Esophagus squamous epithelium (tissue), 5 donors: ENCODE measurements at places on chromosomes 5 and 9.

GRCh38 chr9:73166468-73166867 is 14.8 kb downstream of the ANXA1 start:
- DNase-seq, result no peak

DNA sequence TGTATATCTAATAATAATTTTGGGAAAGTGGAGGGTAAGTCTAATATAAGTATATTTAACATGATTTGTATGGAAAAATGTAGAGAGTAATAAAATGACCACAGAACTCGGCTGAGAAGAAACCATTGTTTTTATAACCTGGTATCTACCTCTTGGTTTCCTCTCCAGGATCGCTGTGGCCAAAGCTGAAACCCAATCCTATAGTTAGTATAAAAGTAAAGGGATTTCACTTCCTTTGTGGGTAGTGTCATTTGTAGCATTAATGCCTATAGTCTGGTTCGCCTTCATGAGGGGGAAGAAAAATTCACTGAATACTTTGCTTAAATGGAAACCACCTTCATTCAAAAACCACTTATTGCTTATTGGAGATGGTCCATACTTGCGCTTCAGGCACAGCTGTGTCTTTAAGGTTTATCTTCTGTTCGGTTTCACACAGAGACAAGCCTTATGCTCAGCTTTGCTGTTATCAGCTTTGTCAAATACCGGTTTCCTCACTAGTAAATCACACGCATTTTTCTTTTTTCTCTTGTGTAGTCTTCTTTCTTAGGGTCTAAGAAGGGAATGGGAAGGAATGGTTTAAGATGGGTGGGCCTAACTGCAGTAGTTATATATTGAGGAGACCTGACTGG is 12.1 kb downstream of the PIK3R1 start:
- no peak for DNase-seq

DNA sequence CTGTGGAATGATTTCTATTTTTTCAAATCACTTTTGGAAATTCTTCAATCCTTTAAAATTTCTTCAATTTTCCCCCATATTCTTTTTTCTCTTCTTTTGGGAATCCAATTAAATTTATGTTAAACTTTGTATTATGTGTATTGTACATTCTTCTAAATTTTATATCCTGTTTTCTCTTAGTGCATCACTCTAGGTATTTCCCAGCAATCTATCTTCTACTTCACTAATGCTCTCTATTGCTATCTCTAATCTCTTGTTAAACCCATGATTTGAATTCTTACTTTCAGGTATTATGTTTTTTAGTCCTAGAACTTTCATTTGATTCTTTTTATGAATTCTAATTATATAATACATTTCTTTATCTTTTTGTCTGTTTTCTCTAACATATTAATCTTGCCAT is 23.4 kb upstream of the SLC24A2 start:
- DNase-seq, result no peak

DNA sequence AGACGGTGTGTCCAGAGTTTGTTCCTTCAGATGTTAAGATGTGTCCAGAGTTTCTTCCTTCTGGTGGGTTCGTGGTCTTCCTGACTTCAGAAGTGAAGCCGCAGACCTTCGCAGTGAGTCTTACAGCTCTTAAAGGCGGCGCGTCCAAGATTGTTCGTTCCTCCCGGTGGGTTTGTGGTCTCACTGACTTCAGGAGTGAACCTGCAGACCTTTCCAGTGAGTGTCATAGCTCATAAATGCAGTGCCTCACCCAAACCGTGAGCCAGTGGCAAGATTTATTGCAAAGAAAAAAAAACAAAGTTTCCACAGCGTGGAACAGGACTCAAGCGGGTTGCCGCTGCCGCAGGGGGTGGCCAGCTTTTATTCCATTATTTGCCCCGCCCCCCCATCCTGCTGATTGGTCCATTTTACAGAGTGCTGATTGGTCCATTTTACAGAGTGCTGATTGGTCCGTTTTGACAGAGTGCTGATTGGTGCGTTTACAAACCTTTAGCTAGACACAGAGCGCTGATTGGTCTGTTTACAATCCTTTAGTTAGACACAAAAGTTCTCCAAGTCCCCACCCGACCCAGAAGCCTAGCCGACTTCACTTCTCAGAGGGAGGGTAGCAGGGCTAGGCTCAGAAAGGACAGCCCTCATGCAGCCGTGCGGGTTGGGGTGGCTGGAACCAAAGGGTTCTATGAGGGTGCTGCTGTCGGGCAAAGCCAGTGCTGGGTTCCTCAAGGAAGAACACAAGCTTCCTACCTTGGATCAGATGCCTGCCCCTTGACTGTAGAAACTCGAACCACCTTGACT is 9.1 kb upstream of the RNF130 start:
- no peak for DNase-seq

DNA sequence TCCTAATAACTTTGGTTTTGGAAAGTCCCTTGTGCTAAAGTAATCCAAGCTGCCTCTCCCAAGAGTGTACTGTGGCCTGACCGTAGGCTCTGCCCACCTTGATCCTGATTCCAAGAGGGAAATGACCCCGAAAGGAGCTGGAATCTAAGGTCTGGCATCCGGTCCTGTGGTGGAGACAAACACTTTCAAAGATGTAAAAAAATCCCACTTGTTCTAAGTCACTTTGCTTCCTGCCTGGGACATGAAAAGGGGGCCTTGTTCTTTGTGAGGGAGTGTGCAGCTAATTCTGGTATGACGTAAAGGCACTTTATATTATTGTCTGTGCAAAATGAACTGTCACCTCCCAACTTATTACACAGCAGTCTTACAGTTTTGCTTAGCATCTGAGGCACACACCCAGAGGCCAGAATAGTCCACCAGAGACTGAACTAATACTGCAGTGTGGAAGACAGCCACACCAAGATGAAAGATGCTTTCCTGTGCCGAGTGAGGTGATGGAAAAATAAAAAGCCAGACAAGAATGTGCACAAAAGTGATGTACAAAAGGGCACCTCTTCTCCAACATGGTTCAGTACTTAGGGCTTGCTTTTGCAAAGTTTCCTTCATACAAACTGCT is 128.7 kb downstream of the SLC12A2 start:
- DNase-seq, result no peak

- no peak for DNase-seq
These were observed 595.6 kb downstream of the RAB3C start for GRCh38 chr5:59178482-59178881.

DNA sequence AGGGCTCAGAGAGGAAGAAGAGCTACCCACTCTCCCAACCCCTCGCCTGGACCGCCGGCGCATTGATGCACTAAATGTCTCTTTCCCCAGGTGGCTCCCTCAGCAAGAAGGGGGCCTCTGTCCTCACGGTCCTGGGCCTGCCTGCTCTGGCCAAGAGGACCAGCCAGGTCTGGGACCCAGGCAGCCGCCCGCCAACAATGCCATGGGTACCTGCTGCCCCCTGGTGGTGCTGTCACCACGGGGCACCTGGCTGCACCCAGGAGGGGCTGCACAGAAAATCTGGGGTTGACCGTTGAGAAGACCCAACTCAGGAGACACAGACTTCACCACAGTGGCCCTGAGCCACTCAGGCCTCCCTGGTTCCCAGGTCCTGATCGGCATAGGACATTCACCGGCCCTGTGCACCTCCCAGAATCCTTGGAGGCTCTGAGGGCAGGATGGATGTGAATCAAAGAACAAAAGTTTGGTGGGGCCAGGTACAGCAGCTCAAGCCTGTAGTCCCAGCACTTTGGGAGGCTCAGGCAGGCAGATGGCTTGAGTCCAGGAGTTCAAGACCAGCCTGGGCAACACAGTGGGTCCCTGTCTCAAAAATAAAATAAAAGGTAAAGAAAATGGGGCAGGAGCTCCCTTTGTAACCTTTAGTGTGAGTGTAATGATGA is 2.4 kb upstream of the VAV2 start:
- no peak for DNase-seq

GRCh38 chr5:110630350-110630749 is 96.1 kb downstream of the TMEM232 start:
- DNase-seq, result no peak

DNA sequence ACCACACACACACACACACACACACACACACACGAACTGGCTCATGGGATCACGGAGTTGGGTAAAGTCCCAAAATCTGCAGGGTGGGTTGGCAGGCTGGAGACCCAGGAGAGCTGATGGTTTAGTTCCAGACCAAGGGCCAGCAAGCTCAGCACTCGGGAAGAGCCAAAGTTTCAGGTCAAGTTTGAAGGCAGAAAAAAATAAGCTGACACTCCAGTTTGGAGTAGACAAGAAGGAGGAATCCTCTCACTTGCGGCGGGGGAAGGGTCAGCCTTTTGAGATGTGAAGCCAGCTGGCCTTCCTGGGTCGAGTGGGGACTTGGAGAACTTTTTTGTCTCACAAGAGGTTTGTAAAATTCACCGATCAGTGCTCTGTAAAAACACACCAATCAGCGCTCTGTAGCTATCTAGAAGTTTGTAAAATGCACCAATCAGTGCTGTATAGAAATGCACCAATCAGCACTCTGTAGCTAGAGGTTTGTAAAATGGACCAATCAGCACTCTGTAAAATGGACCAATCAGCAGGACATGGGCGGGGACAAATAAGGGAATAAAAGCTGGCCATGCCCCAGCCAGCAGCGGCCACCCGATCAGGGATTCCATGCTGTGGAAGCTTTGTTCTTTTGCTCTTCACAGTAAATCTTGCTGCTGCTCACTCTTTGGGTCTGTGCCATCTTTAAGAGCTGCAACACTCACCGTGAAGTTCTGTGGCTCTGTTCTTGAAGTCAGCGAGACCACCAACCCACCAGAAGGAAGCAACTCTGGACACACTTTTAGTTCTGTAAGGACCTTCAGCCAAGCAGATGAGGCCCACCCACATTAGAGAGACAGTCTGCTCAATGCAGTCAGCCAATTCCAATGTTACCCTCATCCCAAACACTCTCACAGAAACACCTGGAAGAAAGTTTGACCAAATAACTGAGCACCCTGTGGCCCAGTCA is 37.8 kb upstream of the UNC5A start:
- no peak for DNase-seq

GRCh38 chr9:85501456-85501855 is 240.3 kb downstream of the AGTPBP1 start:
- DNase-seq, result no peak

DNA sequence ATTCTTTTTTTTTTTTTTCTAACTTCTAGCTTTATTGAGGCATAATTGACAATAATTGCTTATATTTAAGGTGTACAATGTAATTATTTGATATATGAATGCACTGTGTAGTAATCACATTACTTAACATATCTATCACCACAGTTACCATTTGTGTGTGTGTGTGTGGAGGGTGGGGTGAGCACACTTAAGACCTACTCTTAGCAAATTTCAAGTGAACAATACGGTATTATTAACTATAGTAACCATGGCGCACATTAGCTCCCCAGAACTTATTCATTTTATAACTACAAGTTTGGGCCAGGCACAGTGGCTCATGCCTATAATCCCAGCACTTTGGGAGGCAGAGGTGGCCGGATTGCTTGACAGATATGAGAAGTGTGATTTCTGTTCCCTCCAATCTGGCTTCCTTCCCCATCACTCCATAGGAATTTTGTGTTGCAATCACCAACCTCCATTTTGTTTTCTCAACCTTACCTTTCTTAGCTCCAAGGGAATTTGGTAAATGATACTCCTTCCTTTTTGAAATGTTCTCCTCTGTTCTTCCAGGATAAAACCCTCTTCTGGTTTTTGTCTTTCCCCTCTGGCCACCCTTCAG is 14.9 kb downstream of the TXN start:
- DNase-seq, result no peak

DNA sequence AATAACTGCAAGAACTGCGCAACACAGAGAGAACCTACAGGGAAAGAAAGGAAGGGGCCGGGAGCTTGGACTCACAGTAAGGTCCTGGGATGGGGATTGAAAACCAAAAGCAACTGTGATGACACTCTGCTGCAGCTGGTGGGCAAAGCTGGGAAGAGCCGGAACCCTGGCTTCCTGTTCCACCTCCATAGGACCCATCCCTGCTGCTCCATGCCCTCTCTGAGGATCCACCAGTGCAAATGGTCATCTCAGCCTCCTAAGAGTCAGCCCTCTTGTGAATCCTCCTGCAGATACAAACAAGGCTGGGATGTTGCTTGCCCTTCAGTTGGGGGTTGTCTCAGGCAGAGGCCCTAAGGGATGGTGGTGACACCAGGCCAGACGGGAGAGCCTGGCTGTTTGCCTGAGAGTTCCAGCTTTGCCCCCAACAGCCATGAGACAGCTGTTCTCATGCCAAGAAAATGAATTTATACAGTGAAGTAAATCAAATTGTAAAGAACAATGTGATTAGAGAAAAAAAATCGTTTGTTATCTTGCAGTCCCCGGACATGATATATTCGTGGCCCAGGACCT is 90.8 kb downstream of the TENT4A start:
- no peak for DNase-seq

DNA sequence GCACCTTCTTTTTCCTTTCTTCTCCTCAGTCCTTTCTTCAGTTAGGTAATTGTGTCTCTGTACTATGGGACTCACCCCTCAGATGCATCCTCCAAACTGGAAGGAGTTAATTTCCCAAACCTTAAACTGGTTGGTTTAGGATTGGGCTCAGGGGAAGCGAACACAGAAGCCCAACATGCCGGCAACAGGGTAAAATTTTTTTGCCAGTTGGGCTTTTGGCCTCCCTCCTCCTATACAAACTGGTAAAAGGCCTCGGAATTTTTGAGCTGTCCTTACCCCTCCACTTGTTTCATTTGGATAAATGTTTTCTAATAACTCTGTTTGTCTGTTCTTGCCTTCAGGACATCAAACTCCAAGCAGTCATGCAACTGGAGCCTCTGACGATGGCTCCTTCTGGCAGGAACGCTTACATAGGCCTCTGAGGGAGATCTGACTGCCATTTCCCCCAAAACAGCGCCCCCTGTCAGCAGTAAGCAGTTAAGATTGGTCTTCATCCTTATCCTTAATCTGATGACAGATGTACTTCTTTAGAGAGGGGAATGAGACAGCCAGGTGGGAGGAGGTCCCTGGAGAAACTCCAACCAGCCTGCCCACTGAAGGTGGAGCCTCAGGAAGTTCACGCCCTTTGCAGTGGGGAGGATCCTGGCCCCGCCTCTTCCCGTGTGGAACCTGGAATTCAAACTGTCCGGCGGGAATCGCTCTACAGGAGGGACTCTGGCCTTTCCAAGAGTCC is 57.8 kb upstream of the SPINK5 start:
- DNase-seq, result no peak

DNA sequence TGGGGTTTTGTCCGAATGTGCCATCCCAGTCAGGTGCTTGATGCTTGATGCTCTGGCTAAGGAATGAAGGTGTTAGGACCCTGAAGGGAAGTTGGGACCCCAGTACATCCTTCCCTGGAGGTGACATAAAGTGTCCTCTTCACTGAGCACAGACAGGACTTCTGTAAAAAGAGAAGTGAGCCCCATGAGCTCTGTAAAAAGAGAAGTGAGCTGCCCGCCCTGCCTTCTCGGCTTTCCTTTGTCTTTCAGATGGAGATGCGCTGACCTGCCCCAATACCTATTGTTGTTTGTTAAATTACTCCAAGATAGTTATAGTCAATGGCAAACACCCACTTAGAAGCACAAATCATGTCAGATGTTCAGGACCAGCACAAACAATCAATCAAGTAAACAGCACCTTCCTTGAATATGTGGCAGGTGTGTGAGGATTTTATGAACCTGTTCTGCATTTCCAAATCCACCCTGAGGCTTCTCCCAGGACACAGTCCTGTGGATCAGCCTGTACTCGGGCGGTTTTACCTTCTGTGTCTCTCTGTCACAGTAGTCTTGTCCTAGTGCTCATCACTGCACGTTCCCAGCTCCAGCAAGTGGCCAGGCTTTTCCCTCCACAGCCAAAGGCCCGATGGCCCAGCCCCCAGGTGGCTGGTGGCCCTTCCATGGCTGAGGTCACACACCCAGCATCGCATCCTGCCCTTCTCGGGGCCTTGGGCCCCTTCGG is 191.4 kb downstream of the MTRR start:
- DNase-seq, result no peak
